Amygdala (tissue), 56 donors: ENCODE measurements at places on chromosomes 7 and 10.

DNA sequence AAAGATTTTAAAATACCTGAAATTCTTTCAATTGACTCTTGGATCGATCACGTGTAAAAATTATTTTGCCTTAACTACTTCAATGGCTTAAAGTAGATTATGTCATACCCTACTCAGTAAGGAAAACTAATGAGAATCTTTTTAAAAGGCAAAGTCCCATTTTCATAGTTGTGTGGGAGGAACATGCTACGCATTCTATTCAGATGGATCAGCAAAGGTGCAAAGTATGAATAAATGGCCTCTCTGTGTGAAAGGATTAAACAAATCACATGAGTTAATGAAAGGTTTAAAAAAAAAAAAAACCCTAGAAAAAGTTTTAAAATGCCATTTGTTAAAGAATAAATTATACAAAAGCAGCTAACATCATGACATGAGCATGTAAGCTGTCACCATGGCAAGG is 77.1 kb downstream of the ENO4 start:
- DNase-seq = no peak

GRCh38 chr7:48811071-48811470 is 113.3 kb upstream of the CDC14C start:
- no peak for DNase-seq

- no peak for DNase-seq
Measured at GRCh38 chr10:101207026-101207425, 22.2 kb downstream of the LBX1 start.

GRCh38 chr7:2710286-2710655 is 22.3 kb downstream of the AMZ1 start:
- no peak for DNase-seq

DNA sequence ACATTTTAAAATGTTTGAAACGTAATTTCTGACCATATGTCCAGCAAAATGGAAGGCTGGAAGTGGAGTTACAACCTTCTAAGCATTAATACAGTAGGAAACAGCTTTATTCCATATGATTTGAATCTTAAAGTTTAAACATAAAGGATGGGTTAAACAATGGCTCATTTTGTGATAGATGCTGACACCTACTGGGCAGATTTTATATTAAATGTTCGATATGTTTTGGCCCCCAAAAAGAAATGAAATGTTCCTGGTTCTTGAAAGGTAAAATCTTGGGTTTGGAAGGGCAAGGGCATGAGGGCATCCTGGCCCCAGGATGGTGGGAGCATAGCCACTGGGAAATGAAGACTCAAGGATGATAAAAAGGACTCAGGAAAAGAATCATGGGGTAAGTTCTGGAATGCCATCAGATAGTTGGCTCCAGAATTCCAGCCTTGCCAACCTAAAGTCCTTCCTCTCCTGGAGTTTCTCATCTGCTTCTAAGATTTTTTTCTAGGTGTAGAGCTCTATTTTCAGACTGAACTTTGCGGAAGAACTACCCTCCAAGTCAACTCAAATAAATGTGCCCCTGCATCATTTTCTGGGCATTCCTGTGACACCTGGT is 34.6 kb upstream of the SLC35G1 start:
- DNase-seq = no peak

GRCh38 chr10:78712147-78712546 is 356.6 kb upstream of the ZMIZ1 start:
- DNase-seq = peak; percentile 2
